ENCODE measurements at places on chromosomes 3 and 15.
A peak's percentile ranks its signal among the peaks of the same experiment; 100 is the strongest.

DNA sequence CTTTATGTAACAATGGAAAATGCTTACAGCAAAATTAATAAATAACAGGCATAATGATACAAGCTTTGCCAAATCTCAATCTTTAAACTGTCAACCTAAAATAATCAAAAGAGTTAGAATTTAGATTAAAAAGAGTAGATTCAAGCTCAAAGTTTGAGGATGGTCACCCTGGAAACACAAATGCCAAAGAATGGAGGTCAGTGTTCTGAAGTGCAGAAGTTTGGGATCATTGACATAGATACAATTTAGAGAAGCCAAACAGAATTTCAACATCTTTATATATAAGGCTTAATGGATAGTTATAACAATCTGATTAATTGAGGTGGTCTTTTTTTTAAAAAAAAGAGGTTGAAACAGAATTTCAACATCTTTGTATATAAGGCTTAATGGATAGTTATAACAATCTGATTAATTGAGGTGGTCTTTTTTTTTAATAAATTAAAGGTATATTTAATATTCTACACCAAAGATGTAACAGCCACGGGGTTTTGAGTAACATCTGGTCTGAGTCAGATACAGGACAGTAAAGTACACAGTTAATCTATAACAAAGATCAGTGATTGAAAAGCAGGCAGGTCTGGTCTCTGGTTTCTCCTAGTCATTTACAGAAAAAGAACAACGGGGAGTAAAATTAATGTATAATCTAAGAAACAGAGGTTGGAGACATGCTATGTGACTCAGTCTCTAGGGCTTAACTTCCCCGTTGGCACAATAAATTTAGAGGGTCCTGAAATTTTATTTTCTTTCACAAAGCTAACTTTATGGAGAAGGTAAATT, 490.7 kb downstream of the GBE1 start:
- no peak for DNase-seq

- DNase-seq: peak; percentile 44
These were observed 919 bp downstream of the IDH2 start for GRCh38 chr15:90101130-90101968.

DNA sequence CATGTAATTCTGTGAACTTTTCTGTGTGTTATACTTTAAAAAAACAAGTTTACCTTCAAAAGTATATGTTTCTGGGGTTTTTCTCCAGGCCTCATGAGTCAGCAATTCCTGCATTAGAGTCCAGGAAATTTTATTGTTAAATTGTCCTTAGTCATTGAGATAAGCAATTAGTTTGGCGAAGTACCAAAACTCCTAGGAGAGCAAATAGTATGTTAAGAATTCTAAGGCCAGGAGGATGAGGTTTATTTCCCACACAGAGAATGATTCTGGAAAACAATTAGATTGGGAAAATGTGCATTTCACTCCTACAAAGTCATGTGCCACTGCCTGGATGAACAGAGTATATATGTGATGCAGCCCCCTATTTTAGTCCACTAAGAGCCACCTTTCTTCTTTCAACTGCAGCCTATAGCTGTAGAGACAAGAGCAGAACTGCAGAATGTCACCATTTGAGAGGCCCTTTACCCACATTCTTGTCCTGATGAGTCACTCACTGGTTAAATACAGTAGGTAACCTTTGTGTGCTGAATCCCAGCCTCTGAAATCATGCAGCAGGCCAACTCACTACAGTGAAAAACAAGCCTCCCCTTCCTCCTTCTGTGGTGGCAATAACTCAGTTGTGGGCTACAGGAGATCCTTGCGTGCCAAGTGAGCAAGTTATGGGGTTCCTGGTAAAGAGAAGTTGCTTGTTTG, 452.8 kb upstream of the THBS1 start:
- no peak for DNase-seq

GRCh38 chr3:10557781-10558373, 52.5 kb upstream of the ATP2B2 start:
- DNase-seq: no peak

DNA sequence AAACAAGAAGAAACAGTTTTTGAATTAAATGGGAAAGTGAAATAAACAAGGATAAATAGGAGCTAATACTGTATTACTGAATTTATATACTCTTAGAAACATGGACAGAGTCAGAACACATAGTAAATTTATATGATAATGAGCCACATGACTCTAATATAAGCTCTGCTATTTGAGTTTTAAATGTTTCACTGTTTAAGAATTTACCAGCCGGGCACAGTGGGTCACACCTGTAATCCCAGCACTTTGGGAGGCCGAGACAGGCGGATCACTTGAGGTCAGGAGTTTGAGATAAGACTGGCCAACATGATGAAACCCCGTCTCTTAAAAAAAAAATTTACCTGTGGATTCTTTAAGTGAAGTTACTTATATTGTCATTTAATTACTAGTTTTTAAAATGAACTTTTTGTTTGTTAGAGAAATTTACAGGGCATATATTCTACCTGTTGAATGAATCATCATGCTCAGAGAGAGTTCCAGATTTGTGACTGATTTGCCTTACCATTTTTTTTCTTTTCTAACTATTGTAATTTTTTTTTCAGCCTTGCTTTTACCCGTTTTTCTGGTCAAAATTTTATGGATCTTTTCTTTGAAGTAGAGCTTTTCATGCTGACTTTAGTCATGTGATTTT, 125.7 kb downstream of the TCF12 start:
- DNase-seq: no peak

DNA sequence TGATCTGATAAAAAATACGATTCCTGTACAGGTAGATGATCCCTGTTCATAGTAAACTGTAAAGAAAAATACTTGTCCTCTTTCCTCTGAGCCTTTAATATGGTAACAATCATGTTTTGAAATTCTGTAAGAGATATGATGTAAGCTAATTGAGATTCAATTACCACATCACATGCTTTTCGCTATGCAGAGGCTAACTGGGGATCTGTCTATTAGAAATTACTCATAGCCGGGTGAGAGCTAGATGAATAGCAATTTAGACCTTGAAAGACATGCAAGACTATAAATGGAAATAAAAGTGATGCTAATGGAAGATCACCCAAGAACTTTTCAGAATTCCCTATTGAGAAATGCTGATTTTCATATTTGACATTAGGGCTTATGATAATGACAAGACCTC, 579.9 kb upstream of the ZNF717 start:
- DNase-seq: no peak

- no peak for DNase-seq
These were observed 177.5 kb downstream of the GRM7 start for GRCh38 chr3:7038394-7038793.

DNA sequence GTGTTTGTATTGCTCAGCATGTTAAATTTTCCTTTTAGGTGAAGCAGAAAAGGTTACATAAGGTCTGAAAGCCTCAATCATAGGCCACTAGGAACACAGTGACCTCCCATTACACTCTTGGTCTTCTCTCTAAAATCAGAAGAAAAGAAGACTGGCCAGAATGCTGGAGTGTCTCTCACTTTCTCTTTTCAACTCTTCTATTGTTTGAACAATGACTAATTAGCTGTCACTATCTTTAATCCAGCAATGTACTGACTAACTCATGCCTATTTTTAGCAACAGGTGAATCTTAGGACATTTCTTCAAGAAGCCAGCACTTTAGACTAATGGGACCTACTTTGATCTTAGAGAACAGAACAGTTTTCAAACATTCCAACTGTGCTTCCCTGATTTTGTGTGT, 142.8 kb downstream of the TGFBR2 start:
- DNase-seq: no peak

- no peak for DNase-seq
These were observed 6.7 kb downstream of the GK5 start for GRCh38 chr3:142218703-142219102.

- DNase-seq: no peak
These were observed 13.4 kb downstream of the ITPR1 start for GRCh38 chr3:4506559-4507023.

DNA sequence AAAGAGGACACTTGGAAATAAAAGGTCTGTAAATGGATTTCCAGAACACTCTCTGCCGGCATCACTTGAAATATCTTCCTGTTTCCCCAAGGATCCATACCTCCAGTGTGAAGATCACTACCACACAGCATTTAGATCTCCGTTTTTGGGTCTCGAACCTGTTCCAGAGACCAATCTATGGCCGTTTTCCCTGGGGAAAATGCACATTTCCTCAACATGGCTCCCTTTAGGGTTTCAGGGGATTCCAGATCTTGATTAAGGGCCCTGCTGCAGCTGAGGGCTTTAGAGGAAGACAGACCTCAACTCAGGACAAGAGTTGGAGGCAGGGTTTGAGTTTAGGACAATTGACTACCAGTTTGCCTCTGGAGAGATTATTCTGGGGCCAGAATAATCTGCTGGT, 2.1 kb downstream of the CTSH start:
- no peak for DNase-seq

DNA sequence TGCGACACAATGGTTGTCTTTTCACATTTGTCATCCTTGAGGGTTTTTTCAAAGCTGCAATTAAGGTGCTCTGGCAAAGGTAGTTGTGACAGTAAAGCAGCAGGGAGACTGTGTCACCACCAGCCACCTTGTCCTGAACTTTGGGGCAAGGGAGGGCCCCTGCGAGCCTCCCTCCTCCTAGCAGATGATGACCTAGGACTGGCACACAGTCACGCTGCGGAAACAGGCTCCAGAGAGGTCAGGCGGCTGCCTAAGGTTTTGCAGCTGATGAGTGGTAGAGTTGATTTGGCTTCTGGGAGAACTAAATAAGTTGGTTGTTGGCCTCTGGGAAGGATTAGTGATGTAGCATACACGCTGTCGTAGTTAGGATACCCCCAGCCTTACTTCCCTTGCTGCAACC, 62.7 kb downstream of the PDIA5 start:
- DNase-seq: no peak

DNA sequence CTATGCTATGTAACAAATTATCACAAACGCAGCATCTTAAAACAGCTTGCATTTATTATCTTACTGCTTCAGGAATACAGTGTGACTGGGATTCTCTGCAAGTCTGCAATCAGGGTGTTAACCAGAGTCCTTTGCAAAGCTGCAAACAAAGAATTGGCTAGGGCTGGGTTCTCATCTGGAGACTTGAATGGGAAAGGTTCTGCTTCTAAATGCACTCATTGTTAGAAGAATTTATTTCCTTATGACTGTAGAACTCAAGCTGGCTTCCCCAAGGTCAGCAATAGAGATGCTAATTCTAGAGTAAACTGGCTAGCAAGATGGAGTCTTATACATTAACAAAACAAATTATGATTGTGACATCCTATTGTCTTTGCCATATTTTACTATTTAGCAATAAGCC, 673.7 kb downstream of the DIPK2A start:
- DNase-seq: no peak

- DNase-seq: no peak
These were observed 59.8 kb downstream of the SH3BP5 start for GRCh38 chr3:15272426-15273196.

- no peak for DNase-seq
These were observed 4.4 kb upstream of the SCN5A start for GRCh38 chr3:38653685-38654537.

DNA sequence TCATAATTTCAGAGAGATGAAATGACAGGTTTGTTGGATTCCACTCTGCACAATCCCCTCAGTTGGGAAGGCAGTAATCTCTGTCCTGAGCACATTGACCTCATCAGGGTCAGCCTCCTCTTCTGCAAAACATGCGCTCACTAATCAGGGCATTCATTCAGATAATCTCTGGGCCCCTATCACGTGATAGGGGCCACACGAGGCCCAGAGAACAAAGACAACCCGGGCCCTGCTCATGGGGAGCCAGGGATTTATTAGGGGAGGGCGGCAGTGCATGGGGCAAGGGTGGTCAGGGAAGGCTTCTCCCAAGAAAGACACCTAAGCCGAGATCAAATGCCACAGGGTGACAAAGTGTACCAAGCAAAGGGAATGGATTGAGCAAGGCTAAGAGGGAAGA, 1.1 kb downstream of the TCTA start:
- no peak for DNase-seq

GRCh38 chr15:70353606-70354345, 256.1 kb upstream of the TLE3 start:
- DNase-seq: no peak

GRCh38 chr3:124322966-124323365, 331.0 kb upstream of the ROPN1 start:
- no peak for DNase-seq

DNA sequence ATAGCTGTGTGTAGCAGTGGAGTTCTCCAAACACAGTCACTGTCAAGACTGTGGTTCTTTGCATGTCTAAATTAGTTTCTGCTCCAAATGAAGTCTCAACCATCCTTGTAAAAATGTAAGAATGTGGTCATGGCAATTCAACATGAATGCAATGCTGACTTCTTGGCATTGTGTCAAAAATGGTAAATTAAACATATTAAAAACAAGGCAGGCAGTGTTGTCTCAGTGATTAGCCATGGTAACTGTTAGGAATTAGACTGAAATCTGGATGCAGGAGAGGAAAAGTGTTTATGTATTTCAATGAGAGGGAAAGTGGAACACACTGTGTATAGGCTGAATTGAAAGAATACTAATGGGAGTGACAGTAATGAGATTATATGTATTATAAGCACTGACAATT, 597.2 kb downstream of the EDEM1 start:
- DNase-seq: no peak

DNA sequence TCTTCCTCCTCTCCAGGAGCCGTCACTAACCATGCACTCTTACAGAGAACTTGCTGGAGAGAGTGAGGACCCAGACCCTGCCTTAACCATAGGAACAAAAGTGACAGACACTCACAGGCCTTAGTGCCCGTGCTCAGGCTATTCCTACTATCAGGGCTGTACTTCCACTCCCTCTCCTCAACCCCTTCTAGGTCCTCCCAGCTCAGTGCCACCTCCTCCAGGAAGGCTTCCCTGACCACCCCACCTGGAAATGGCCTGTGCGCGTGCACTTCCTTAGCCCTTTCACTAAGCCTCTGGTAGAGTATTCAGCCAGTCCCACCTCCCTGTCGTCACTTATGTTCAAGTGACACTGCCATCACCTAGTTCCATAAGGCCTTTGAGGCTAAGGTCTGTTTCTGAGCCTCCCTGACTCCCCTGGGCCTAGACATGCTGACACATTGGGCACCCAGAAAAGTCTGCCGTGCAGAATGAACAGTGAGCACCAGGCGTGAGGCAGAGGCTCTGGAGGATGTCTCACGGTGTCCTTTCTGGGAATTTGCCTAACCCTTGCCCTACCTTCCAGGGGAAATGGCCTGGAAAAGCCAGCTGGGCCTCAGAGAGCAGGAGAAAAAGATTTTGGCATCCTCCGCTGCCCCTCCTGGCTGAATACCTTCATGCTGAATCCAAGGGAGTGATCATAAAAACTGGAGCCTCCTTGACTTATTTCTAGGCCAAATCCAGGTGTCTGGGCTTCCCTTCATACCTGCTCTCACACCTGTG, 108.6 kb upstream of the SMAD3 start:
- no peak for DNase-seq

DNA sequence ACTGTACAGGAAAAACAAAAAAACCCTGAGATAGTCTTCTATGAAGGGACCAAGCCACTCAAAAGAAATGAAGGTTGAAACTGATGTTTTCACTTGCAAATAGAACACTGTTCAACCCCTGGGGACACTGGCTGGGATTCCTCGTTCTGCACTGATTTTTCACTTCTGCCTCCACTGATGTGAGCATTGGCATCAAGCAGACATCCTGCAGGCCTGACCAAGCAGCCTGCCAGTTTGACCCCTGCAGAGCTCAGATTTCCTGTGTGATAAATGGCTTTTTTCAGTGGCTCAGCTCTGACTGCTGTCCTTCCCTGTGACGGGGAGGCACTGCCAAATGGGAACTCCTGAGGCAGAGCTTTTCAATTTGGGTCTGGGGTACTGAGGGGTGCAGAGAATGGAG, 50.0 kb downstream of the RASGRP1 start:
- DNase-seq: no peak
